ENCODE measurements at places on chromosomes 3 and 15.

GRCh38 chr3:141380279-141380678 is 12.0 kb downstream of the ZBTB38 start:
- no peak for DNase-seq

GRCh38 chr15:43270113-43270665 is 3.5 kb upstream of the TGM5 start:
- no peak for DNase-seq

GRCh38 chr3:132606085-132606484 is 9.0 kb downstream of the ACKR4 start:
- no peak for DNase-seq

DNA sequence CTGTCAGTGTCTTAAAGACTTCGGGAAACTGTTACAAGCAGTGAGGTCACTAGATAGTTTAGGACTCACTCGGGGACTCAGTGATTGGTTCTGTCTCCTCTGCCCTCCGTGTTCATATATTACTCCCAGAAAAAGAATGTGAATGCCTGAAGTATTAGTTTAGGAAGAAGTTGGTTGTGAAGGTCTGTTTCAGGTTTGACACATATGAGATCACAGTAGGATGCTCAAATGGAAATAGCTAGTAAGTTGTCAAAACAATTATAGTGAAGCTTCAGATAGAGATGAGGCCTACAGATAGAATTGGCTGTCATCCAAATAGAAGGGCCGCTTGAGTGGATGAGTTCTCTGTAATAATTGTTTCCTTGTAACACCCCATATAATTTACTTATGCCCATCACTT is 172.6 kb downstream of the PLCL2 start:
- DNase-seq = no peak

DNA sequence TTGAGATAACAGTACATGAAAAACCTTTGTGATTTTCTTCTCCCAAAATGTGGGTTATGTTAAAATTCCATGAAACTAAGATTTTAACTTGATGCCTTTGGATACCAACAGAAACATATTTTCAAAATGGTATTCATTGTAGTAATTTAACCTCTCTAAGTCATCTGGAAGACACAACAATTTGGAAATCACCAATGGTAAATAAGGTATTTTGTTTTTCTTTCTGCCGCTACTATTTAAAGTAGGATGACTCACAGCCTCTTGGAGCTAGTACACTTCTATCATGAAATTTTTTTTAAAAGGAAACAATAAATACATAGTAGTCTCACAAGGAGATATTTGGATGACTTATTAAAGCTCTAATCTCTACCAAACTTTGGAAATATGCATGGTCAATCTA is 291.6 kb upstream of the VEPH1 start:
- DNase-seq = no peak

- DNase-seq = no peak
Observed at GRCh38 chr15:90716317-90716975, 700 bp upstream of the BLM start.

DNA sequence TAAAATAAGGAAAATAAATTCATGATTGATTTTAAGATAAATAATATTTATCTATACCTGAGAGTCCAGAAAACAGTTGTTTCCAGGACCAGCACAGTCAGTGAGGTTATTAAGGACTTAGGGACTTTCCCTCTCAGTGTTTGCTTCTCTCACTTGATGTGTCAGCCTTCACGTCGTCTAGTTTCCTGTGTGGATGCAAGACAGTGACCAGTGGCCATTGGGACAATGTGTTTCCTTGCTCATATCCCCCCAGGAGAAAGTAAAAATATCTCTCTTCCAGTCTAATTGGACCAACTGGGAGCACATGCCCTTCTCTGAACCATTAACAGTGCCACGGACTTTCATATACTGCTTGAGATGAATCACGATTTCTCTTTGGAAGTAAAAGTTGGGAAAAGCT is 157.8 kb upstream of the CTNNB1 start:
- no peak for DNase-seq

GRCh38 chr3:196147116-196147515 is 64.1 kb downstream of the ZDHHC19 start:
- DNase-seq = no peak

DNA sequence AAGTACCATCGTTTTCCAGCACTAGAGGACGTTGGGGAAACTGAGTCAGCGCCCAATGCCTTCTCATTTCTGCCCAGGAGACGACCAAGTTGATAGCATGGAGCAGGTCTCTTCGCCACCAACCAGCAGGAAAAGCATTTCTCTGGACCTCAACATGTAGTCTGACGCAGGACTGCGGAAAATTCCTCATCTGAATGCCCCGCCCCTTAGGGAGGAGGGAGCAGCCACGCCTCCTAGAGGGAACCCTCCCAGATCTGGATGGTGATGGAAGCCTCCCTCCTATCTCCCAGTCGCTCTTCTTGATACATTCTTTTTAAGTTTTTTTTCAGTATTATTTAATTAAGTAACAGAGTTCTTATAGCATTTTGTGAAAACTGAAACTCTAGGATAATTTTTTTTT is 17.4 kb upstream of the MINDY4B start:
- no peak for DNase-seq

GRCh38 chr15:41979493-41980266 is 7.3 kb upstream of the EHD4 start:
- DNase-seq = no peak

DNA sequence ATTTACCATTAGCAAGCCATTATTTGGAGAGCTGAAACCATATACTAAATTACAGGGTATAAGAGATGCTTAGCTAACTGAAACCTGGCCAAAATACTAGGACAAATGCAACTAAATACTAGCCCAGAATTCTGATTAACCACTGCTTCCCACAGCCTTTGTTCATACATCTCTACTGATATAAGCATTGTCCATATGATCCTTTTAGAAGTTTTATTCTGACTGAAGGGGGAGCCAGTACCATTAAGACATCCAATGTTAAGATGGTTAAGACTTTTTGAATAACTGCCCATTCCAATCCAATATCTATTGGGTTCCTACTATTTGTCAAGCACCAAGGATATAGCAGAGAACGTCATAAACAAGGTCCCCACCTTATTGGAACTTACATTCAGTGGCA is 421.3 kb downstream of the FOXP1 start:
- DNase-seq = no peak

- DNase-seq = no peak
Observed at GRCh38 chr3:133928903-133929607, 33.4 kb upstream of the RAB6B start.

DNA sequence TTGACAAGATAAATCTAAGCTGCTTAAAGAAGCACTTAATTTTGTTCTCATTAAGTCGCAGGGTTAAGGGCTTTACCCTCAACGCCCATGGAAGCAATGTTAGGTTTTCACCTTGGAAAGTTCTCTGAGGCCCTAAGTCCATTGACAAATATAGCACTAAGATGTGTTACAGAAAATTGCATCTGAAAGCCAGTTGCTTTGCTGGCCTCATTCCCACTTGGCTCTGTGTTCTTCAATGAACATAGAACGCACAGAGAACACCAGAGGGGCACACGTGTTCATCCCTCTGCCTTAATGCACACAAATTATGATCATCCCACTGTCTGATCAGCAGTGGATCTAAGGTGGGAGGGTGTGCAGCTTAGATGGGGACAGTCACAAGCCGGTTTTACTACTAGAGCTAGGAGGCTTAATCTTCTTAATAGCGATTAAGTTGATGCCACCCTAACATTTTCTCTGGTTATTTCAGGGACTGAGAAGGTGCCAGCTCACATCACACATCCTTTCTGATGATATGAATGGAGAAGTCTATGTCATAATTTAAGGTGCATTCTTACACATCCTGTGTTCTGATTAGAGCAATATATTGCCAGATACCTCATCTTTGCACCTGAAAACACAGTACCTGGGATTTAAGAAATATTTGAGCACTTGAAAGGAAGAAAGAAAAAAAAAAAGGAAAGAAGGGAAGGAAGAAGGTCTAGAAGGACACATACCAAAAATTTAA is 224.4 kb upstream of the ICE2 start:
- DNase-seq = no peak

DNA sequence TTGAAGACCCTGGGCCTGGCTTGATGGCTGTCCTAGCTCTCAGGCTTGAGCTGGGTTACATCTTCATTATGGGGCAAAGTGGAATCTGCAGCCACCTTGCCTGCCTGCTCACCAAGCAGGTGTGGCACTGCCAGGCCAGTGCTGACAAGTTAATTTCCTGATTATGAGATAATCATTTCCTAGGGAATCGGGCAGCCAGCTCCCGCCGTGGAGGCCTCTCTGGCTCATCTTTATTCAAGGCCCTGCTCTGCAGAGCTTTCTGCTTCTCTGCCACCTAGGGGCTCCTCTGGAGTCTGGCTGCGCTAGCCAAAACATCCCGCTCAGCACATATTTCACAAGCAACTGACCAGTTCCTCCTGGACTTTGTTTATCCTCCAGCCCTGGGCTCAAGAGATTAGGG is 9.9 kb downstream of the LOXL1 start:
- no peak for DNase-seq

- no peak for DNase-seq
Observed at GRCh38 chr15:82870727-82871320, 61.4 kb downstream of the WHAMM start.

DNA sequence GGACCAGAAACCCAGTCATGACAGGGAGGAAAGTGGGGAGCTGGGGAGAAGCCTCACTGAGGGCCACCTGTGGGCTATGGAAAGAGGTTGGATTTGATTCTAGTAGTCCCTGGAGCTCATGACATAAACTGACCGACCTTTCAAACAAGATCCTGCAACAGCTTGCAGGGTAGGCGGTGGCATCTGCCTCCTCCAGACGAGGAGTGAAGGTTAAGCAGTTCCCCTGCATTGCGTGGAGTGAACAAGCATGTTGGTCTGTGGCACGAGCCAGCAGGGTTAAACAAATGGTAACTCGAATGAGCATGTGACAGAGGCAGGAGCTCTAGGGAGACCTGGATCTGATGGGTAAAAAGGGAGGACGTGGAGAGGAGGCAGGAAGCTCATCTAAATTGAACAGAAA is 12.7 kb downstream of the TGM4 start:
- no peak for DNase-seq

- DNase-seq = no peak
Observed at GRCh38 chr15:101175401-101175800, 76.4 kb downstream of the CHSY1 start.

DNA sequence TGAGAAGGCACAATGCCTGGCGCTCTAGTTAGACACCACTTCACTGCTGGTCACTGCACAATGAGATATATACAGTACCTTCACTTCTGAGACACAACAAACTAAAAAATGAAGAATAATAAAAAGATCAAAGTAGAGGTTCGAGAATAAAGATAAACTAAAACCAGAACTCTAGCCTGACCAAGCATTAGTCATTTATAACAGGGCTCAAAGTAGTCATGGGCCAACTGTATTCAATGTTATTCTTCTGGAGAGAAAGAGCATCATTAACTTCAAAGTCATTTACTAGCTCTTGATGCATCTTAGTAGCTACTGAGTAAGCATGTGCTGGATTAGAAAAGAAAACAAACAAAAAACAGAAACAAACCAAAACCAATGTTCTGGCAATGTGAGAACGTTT is 145.2 kb downstream of the SSR3 start:
- no peak for DNase-seq

- DNase-seq = no peak
Observed at GRCh38 chr3:35745802-35746484, 106.6 kb downstream of the ARPP21 start.

DNA sequence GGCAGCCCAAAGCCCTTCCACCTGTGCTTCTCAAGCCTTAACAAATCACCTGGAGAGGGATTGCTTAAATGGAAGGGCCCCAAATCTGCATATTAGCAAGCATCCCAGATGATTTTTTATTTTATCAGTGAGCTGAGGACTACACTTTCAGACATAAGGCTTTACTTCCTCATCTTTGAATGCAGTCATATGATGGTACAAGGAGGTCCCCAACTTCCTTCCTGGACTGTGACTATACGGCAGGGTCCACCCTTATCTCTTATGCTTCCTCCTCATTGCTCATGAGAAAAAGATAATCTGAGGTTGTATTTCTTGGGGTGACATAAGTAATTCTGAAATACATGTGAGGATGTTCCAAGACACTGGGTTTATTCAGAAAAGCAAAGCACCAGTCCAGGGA is 13.7 kb upstream of the HEG1 start:
- DNase-seq = no peak

GRCh38 chr3:71998995-71999673 is 214.2 kb upstream of the PROK2 start:
- DNase-seq = no peak

DNA sequence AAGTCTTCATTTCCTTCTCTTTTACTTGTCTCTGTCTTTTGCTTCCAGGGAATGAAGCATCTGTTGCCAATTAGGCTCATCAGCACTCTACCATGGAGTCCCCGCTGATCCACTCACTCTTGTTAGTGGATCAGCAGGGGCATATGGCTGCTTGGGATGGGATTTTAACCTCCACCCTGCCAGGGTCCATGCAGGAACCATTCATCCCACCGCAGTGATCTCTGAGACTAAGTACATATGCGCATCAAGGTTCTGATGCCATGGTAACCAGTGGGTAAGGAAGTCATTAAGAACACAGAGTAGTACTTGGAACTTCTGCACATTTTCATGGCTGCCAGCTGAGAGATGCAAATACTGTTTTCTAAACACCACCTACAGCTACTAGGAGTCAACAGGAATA is 374.0 kb upstream of the ALCAM start:
- no peak for DNase-seq

GRCh38 chr3:141305436-141305835 is 62.9 kb upstream of the ZBTB38 start:
- DNase-seq = no peak

GRCh38 chr3:64484289-64484992 is 203.4 kb downstream of the ADAMTS9 start:
- peak; percentile 78 for DNase-seq

DNA sequence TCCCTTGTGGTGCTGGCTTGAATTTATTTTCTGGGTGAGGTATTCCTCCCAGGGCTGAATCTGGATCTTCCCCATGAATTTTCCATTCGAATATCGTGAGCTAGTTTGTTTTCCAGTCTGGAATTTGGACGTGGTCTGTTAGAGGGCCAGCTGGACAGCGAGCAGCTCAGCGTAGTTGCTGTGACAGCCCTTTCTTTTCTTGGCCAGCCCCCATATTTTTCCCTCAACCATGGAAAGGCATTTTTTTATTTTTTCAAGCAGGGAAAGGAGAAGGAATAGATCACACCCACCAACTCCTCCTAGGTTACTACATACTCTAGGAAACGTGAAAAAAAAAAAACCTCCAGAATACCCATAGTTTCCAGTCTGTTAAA is 152.0 kb downstream of the KLHL25 start:
- DNase-seq = no peak

DNA sequence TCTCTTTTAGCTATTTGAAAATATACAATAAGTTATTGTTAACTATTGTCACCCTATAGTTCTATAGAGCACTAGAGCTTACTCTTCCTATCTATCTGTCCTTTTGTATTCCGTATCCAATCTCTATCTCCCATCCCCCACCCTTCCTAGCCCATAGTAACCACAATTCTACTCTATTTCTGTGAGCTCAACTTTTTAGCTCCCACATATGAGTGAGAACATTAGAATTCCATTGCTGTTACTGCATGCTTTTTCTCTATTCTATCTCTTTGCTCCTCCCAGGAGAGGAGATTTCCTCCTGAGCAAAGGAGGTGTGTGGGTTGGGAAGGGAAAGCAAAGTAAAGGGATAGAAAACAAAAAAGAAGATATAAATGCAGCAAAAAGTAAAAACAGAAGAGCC is 105.6 kb upstream of the SLC4A7 start:
- no peak for DNase-seq

All from neuronal stem cell (in vitro differentiated cells).